Activated CD4-positive, alpha-beta memory T cell treated with anti-CD3 and anti-CD28 coated beads, Interleukin-2, amount 10 ng/mL, durations not matched to agents 7 days and 5 days (primary cell): ENCODE measurements at places on chromosomes 7 and 10. TPM values are rescaled to one million over a fixed set of nuclear protein-coding genes. Genes with fewer than 3 reads are reported as not detected.

The FAM53B gene
- 44.9 TPM for total RNA-seq

The SCRN1 gene
- total RNA-seq, result 2.5 TPM

The SLC12A9 gene
- total RNA-seq, result 36.3 TPM

The MPLKIP gene
- total RNA-seq, result 35.1 TPM

The HNRNPH3 gene
- total RNA-seq, result 123 TPM

The CNTNAP2 gene
- not detected for total RNA-seq

DNA sequence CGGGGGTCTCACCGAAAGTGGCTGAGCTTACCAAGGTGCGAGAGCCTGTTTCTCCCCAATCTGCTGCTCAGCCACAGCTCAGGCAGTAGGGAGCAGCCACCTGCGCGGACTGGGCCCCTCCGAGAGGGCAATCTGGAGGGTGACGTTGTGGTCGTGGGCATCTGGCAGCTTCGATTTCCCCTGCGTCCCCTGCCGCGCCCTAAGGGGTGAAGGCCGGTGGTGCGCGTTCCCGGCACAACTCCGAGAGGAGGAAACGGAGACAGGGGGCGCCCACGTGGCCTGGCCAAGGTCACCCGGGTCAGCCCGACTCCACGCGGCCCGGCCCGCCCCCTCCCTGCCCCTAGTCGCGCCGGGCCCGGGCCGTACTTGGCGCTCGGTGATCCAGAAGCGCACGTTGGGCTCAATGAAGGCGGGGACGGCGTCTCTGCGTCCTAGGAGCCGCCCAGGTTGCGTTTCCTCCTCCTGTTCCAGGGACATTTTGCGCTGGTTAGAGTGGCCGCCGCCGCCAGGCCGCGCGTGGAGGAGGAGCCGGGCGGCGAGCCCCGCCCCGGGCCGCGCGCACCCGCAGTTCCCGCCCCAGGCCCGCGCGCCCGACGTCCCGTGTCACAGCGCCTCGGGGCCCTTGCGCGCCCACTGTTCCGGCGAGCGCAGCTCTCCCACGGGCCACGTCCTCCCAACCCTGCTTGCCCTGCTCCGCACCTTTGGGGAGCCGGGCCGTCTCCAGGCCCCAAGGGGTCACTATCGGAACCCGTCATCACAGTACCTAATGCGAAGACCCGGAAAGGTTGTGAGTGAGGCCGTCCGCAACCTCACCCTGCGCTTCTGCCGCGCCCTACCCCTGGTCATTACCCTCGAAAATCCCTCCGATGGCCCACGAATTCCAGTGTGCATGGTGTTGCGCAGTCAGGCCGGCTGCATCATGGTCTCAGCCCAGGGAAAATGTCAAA is at the start of gene SFXN4:
Gene SFXN4 (minus strand): TSS at position 544 of the 947 bp plus-strand sequence. CDS start 67 bp downstream, at position 477.
- peak; percentile 85 for DNase-seq

- DNase-seq, result no peak
Observed at GRCh38 chr7:126682176-126682575, 570.6 kb downstream of the GRM8 start.

- DNase-seq, result no peak
Observed at GRCh38 chr10:60753817-60754216, 24.5 kb upstream of the CDK1 start.

DNA sequence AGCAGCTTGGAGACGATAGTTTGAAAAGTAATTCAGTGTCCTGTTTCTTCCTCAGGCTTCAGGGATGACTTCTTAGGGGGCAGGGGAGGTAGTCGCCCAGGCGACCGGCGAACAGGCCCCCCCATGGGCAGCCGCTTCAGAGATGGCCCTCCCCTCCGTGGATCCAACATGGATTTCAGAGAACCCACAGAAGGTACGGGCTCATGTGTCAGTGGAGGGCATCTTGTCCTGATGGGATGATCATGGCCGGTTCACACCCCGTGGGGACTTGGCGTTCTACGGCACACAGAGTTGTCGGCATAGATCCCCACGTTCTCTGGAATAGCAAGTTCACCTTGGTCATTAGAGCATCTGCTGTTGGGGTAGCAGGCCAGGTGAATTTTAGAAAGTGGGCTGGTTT is 15.1 kb upstream of the LAT2 start:
- DNase-seq, result no peak

DNA sequence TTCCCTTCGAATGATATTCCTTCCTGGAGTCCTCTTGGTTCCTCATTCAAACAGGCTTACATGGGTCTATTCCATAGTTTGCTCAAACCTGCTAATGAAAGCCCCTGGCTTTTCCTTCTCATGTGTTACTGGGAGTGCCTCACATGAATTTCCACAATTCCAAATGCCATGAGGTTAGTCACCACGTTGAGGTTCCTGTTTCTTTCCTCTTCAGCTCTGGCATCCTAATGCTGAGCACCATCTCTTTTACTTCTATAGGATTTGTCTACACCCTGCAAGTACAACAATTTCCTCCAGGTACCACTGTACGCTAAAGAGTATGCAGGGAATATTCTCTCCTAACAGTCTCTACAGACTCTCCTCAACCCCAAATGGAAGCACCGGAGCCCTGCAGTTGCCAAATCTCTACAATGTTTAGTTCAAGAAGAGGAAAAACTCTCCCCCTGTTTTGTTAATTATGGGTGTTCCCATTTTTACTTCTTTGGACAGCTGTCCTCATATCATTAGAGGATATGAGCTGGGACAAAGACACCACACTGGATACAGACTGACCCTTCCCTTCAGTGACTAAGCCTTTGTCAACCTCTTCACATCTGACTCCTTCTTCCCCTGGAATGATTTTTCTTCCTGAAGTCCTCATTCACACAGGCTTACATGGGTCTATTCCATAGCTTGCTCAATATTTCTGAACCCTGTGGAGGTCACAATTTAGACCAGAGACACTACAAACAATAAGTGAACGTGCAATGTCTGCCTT is 145.8 kb upstream of the BET1 start:
- DNase-seq, result no peak

DNA sequence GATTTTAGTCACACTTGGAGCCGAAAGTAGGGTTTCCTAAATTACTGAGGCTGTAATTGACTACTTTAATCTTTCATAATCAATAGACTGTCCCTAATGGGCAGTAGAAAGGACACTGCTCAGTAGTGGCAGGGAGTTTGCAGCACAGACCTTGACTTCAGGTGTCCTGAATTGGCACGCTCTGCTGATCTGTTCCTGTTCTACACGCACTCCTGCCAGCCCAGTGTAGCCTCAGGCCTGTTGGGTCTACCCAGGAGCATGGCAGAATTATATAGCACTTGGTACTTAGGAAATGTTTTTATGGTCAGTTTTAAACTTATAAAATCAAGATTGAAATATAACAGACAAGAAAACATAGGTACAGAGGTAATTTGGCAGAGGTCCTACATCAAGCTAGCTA is 9.0 kb downstream of the EIF4H start:
- DNase-seq, result no peak

DNA sequence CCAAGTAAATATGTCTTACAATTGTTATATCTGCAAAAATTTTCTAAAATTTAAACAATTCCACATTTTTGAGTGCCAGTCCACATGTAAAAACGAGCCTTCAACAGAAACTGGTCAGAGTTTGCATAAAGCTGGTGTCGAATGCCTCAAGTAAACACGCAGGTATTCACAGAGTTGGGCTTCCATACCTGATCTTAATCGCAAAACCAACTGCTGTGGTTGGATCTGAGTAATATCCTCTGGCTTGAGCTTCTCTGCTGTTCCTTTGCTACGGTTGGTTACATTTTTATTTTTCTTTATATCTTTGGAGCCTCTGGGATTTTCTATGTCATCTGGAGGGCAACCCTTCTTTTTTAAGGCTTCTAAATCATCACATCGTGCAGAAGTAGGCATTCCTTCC is 28.4 kb downstream of the ITGB1 start:
- peak; percentile 47 for DNase-seq

DNA sequence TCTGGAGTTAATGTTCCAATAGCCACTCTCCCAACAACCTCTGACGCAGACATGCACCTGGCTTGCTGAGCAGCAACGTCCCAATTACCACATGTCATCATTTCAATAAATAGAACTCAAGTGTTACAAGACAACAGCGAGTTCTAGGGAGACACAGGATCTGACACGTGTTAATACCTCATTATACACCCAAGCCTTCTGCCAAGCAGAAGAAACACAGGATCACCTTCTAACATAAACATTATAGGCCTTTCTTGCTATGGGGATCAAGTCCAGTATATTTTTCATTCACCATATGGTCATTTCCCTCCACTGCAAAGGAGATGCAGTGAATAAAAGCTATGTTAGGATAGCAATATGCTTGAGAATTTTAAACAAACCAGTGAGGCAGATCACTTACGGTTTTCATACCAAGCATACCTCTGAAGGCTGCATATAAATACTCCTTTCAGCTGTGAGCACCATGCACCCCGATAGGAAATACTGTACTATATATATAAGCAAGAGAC is 74.2 kb downstream of the JAZF1 start:
- no peak for DNase-seq

DNA sequence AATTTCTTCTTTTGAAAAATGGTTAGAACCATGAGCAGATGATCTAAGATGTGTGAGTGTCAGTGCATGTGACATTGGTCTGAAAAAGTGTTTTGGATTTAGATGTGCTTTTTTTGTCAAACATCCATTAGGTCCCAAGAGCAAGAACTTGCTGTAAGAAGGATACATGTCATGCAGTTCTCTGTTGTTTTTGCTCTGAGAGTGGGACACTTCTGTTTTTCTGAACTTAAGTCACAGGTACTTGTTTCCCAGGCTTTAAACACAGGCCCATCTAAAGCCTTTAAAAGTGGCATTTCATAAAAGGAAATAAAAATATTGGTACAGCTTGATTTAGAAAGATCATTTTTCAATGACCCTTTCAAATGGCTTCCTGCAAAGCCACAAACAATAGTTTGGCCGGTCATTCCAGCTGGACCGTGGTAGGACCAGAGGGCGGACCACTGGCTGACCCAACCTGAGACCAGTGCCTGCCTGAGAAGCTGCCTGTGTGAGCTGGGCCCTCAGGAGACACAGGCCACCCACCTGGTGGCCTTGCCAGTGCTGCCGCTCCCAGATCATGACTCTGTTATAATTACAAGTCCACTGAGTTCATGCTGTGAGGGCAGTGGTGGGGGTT is 92.7 kb downstream of the EEPD1 start:
- no peak for DNase-seq

GRCh38 chr10:125844751-125845221 is 21.4 kb downstream of the BCCIP start:
- DNase-seq, result no peak

GRCh38 chr7:112421666-112422486 is 28.4 kb upstream of the IFRD1 start:
- no peak for DNase-seq

- no peak for DNase-seq
Observed at GRCh38 chr7:16433568-16434122, 12.3 kb upstream of the CRPPA start.

DNA sequence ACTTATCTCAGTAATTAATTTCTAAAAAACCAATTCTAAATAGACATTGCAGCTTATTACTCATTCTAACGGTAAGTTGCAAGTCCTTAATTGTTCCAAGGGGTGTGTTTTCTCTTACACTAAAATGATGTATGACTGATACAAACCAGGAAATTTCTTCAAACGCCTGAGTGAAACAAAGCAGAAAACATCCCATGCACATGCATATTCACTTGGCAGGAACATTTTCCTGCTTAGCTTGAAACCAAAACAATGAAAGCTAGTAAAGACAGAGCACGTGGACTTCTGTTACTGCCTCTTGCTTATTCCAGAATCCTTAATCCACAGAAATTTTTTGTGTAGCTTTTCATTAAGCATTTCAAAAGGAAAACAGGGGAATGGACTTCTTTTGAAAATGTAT is 187.7 kb downstream of the MTERF1 start:
- no peak for DNase-seq

GRCh38 chr7:111654343-111654742 is 92.1 kb upstream of the IMMP2L start:
- DNase-seq, result no peak
